Pancreas (tissue), 10 donors: ENCODE measurements at places on chromosomes 3 and 15. TPM values are rescaled to one million over a fixed set of nuclear protein-coding genes. Genes with fewer than 3 reads are reported as not detected.

GRCh38 chr3:106398891-106399600 lies 530.2 kb upstream of the CBLB start:
- no peak for DNase-seq
- no peak overlapping the region for H3K27ac ChIP-seq
- no peaks in the 10 kb centered on the region for H3K27me3 ChIP-seq
- H3K4me1 ChIP-seq = no peaks in the 10 kb centered on the region
- H3K4me3 ChIP-seq = no peak overlapping the region
- no peaks in the 10 kb centered on the region for H3K36me3 ChIP-seq

DNA sequence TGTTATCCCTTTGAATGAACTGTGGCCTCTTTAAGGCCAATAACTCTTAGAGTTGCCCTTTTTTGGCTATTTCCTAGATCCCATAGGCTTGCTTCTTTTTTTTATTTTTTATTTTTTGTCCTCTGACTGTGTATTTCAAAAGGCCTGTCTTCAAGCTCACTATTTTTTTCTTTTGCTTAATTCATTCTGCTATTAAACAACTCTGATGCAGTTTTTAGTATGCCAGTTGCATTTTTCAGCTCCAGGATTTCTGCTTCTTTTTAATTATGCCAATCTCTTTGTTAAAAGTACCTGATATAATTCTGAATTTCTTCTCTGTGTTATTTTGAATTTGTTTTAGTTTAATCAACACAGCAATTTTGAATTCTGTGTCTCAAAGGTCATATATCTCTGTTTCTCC lies 912.1 kb downstream of the PLOD2 start:
- H3K27ac ChIP-seq = no peak overlapping the region
- H3K4me3 ChIP-seq = no peak overlapping the region
- no peaks in the 10 kb centered on the region for H3K36me3 ChIP-seq
- H3K4me1 ChIP-seq = no peaks in the 10 kb centered on the region
- DNase-seq = no peak

DNA sequence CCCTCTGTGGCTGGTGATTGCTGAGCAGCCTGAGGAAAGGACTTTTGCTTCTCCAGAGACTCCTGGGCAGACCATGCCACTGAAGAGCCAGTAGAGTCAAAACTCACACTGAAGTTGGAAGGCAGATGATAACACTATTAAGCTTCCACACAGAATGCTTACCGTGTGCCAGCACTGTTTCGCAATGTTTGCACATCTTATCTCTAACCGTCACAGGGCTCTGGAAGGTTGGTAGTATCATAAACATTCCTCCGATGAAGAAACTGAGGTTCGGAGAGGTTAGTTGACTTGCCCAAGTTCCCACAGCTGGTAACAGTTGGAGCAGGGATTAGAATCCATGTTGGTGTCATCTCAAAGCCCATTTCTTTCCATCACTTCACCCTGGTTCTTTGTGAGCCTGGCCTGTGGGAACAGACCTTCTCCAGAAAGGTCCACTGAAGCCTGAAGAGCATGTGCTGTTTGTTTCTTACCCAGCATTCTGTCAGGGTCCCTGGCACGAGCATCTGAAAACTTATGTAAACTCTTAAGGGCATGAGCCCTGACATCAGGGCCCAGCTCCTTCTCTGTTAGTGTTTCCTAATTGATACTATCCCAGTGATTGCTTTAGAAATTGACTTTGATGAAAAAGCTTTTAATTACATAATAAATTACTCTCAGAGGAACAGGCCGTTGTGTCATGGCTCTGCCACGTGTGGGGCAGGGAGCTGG lies 77.0 kb upstream of the PRR23C start:
- no peak overlapping the region for H3K4me3 ChIP-seq
- H3K4me1 ChIP-seq = peaks cover 17% of the 10 kb centered on the region
- no peak overlapping the region for H3K27ac ChIP-seq
- H3K36me3 ChIP-seq = no peaks in the 10 kb centered on the region

DNA sequence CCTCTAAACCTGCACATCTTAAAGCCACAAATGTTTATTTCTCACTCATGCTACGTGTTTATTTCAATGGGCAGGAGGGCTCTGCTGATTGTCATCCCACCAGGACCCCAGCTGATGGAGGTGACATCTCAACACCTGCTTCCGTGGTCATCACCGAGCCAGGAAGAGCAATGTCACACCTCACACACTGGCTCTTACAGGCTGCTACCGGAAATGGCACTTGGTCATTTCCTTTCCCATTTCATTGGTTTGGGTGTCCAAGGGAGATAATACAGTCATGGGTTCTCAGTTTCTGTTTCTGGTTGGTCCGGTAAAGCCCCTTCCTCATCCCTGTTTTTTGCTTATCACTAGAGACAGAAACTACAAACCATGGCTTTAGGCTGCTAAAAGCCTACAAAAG lies 41.9 kb downstream of the ABHD2 start:
- H3K36me3 ChIP-seq = peaks cover 5% of the 10 kb centered on the region
- H3K27me3 ChIP-seq = no peaks in the 10 kb centered on the region
- no peak overlapping the region for H3K4me3 ChIP-seq

The SH2D7 gene
- total RNA-seq = 0.16 TPM
